ENCODE measurements at places on chromosomes 4 and X.

DNA sequence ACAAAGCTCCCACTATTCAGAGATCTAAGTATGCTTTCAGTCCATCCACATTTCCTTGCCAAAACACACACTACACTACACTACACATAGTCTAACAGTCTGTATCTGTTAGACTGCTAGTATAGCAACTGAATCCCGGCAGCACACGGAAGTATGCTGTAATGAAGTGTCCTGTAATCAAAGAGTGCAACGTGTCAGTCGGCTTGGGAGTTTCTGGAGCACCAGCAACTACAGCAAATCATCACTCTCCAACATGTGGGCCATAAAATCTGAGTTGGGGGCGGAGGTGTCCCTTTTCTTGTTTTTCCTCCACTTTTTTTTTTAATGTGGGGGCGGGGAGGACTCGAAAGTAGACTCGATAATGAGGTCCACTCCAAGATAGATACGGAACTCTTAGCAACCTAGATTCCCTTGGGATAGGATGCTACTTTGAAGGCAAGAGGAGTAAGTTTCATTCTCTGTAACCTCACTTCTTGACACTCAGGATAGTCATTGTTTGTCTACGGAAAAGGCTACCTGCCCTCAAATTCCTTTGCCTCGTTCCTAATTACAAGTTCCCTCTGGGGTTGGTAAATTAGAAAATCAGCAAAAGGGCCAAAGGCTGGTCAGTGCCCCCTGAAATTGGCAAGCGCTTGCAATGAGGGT lies 722 bp downstream of the SLC10A7 start:
- peak; percentile 65 for DNase-seq

DNA sequence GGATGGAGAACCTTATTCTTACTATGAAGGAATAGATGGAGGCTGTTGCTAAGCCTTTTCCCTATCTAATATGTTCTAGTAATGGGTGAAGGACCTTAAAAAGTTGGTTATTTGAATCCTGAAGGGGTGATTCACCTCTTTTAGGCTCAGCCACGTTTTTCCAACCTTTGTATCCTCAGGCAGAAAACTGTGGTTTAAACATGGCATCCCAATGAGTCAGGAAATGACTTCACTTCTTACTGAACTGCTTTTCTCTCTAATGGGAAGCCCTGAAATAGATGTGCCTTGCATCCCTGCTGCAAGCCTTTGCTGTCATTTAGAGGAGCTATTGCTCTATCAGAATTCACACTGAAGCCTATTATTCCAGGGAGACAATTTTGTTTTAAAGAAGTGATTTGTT lies 191.0 kb upstream of the ARX start:
- peak; percentile 22 for DNase-seq

DNA sequence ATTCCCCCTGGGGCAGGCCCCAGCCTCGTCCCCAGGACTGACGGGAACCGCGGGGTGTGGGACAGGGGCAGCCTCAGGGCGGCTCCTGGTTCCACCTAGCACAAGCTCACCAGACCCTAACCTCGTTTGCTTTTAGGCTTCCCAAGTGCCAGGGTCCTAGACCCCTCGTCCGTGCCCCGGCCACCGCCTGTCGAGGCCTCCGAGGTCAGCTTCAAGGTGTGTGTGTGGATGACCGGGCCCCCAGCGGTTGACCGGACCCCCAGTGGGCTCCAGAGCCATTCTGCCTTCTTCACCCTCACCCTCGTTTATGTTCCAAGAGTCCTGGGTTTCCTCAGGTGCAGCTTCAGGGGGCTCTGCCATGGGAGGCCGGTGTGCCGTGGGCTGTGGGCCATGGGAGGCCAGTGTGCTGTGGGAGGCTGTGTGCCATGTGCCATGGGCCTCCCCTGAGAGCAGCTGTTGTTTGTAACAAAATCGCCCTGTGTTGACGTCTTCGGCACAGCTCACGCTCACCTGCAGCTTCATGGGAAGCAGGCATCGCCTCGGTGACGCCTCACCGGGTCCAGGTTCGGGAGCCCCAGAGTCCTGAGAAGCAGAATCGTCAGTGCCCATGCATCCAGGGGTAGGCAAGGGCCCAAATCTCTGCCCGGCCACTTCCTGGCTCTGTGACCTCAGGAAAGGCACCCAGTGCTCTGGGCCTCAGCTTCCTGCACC lies 43.0 kb upstream of the HMX1 start:
- no peak for DNase-seq

DNA sequence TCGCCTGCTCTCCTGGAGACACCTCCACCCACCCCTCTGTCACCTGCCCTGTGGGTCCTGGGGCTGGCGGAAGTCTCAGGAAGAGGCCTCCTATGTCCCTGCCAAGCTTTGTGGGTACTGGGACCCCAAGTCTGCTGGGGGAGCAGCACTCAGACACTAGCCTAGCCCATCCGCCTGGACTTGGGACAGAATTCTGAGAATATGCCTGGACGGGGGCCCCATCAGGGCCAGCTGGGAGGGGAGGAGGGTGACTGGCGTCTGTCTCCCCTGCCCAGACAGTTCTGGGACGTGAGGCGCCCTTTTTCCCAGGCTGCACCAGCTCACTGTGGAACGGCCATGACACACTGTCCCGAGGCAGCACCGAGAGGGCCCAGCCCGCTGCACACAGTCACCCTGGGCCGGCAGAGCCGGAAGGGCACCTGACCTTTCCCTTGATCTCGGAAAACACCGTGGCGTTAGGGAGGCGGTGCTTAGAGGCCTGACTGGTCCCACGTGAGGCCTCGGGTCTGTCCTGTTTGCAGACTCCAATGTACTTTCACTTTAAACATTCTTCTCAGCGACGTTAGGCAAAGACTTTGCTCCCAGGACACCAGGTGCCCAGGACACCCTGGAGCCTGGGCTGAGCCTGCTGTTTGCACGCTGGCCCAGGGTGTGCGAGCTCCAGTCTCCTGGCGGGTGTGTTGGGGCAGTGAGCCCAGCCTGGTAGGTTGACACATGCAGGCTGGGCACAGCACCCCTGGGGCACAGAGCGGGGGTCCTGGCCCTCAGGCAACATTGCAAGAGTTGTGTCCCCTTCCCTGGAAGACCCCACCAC lies 700 bp downstream of the SLC26A1 start:
- no peak for DNase-seq

DNA sequence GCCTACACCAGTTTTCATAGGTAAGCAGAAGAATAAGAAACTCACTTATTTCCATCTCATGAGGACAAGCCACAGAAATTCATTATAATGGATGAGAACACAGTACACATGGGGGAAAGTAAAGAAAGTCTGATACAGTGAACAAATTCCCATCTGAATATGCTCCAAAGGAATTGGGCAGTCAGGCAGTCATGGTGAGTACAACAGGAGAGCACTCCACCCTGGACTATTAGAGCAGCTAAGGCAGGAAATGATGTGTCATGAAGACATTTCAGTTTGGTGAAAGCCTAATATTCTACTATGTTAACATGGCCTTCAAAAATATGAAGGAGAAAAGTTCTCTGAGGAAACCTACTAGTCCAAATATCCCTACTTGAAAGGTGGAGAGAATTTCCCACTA lies 92.0 kb upstream of the PRDX4 start:
- peak; percentile 4 for DNase-seq

DNA sequence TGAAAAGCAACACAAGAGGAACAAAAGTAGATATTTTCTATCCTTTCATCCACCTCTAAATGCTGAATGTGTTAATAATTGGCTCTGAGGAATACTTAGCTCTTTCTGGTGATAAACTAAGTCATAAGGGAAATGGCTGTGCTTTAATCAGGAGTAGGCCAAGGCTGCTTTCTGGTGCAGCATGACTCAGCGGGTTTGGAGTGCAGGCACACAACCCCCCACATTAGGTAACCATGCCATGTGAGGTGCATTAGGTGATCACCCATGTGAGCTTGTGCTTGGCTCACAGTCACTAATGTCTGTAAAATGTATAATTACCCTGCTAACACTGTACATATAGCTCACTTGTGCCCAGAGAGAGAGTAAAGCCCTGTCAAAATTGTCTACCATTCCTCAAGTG lies 57.2 kb downstream of the USP38 start:
- DNase-seq: no peak

- no peak for DNase-seq
These were observed 27.6 kb downstream of the UGT8 start for GRCh38 chr4:114626196-114626595.

- DNase-seq: peak; percentile 14
These were observed 53.1 kb downstream of the OCRL start for GRCh38 chrX:129593137-129593536.

DNA sequence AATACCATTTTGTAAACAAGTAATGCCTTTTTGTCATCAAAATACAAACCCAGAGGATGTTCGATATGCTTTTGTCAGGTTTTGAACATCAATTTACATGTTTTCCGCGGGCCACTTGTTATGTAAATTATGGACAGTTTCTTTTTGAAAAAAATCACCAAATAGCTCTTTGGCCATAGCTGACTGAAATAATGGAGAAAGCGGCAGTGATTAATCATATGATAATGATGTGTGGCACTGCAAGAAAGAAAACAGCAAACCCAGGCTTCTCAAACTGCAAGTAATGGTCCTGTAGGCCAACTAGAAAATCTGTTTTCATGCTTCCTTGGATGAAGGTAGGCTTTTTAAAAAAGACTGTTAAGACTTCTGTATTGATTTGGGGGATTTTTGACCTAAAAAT lies 15.6 kb upstream of the SCML1 start:
- no peak for DNase-seq

- peak; percentile 66 for DNase-seq
These were observed 165.0 kb downstream of the AMELX start for GRCh38 chrX:11458170-11458569.

- peak; percentile 14 for DNase-seq
These were observed 8.8 kb downstream of the PPM1K start for GRCh38 chr4:88275516-88275915.

DNA sequence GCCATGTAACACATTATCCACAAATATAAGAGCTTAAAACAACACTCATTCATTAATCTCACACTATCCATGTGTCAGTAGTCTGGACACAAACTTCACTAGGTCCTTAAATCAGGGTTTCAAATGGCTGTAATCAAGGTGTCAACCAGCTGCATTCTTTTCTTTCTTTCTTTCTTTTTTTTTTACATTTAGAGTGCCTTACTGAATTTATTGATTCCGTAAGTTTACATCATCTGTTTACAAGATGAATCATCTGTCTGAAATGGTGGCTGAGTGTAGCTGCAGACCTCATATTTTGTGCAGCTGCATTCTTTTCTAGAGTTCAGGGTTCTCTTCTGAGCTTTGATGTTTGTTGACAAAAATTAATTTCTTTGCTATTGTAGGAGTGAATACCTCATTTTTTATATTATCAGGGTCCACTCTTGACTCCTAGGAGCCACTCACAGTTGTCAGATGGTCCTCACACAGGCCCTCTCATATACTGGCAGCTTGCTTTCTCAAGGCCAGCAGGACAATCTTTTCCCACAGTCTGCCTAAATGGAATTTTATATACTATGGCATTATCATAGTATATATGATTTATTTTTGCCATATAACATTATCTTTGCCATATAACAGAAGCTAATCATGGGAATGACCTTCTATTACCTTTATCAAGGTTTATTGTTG lies 37.8 kb downstream of the SPOCK3 start:
- DNase-seq: peak; percentile 0

- no peak for DNase-seq
These were observed 168.2 kb downstream of the DCTD start for GRCh38 chr4:182748949-182749348.

GRCh38 chrX:71181558-71181909 lies 36.9 kb downstream of the NLGN3 start:
- no peak for DNase-seq

DNA sequence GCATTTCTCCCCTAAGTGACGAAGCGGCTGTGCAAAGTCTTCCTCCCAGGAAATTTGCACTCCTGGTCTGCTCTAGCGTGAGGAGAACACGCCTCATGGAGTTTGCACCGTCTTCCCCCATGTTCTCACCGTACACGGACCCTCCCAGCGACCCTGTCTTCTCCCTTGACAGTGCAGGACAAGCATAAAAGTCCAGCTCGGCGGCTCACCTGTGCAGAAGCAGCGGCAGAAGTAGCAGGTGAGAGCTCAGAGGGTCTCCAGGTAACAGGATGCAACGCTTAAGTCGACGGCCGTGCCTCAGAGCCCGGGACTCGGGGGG lies 314 bp downstream of the P2RY8 start:
- DNase-seq: no peak

DNA sequence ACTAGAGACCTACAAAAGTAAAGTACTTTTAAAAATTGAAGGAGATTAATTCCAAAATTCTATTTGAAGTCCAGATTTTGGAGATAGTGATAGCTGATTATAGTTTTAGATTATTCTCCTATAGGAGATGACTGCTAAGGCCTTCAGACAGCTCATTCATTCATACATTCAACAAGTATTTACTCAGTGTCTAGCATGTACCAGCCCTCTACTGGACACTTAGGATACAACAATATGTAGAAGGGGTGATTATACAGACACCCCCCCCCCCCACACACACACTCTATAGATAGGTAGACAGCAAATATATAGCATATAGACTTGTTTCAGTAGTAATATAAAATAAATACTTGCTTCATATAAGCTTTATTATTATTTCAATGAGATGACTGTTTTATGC lies 60.4 kb upstream of the TAF9B start:
- DNase-seq: peak; percentile 6

- no peak for DNase-seq
These were observed 1.6 kb upstream of the WWC2 start for GRCh38 chr4:183097231-183098018.

- DNase-seq: no peak
These were observed 38.9 kb upstream of the MAB21L2 start for GRCh38 chr4:150543042-150543441.

DNA sequence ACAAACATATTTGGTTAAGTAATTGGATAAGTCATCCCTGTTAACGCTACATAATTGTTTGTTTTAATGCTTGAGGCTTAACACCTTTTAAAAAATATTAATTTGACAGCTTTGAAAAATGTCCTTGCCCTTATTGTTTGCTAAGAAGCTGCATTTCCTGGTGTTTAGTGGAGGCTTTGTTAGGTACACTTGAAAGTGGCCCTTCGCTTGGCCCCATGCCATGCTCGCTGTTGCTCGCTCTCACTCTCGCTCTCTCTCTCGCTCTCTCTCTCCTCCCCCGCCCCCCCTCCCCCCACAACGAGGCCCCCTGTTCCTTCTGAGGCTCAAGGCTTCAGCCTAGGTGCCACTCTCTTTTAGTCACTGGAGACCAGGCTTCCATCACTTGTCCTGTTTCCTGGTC lies 139.6 kb downstream of the DCLK2 start:
- DNase-seq: no peak

GRCh38 chrX:132219343-132219768 lies at the start of gene RAP2C:
TSS of gene RAP2C (minus strand) at chrX:132219447. CDS start at chrX:132217268, 2,179 bp downstream.
- peak; percentile 64 for DNase-seq

GRCh38 chr4:124936427-124936826 lies 223.9 kb upstream of the ANKRD50 start:
- DNase-seq: peak; percentile 46

GRCh38 chrX:267771-268261 lies 13.4 kb upstream of the PLCXD1 start:
- no peak for DNase-seq

DNA sequence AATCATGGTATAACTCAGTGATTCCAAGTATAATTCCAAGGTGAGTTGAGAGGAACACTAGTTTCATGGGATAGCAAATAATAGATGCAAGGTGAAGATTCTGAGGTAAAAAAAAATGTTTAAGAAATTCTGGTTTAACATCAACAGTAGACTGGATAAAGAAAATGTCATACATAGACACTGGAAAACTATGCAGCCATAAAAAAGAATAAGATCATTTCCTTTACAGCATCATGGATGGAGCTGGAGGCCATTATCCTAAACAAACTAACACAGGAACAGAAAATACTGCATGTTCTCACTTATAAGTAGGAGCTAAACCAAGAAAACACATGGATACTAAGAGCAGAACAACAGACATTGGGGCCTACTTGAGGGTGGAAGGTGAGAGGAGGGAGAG lies 54.6 kb upstream of the LEF1 start:
- no peak for DNase-seq

- DNase-seq: peak; percentile 81
These were observed 430 bp downstream of the HDAC6 start for GRCh38 chrX:48802089-48802904.
